NCI-H1694 (cell line): ENCODE measurements at places on chromosomes 11 and 22.

- no peak for DNase-seq
These were observed 320 bp upstream of the PHLDA2 start for GRCh38 chr11:2929531-2929949.

DNA sequence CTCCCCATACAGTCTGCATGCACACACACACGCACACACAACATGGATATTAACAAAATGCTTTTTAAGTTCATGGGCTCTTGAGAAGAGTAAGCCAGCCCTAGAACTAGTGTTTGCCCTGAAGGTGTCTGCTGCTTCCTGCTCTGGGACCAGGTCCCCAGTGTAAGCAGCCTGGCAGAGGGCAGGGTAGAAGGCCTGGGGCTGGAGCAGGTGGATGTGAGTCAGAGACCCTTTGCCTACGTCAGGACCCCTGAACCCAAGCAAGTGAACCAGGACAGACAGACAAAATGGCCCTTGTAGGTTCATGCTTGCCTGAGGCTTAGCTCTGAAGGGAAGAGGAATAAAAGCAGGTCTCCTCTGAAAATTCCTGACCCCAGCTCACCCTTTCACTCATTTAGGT, 357.9 kb downstream of the TBC1D22A start:
- DNase-seq: no peak

GRCh38 chr11:81644239-81644840, 1089.3 kb downstream of the FAM181B start:
- DNase-seq: peak; percentile 10

GRCh38 chr11:91433284-91434010, 791.2 kb upstream of the FAT3 start:
- no peak for DNase-seq

DNA sequence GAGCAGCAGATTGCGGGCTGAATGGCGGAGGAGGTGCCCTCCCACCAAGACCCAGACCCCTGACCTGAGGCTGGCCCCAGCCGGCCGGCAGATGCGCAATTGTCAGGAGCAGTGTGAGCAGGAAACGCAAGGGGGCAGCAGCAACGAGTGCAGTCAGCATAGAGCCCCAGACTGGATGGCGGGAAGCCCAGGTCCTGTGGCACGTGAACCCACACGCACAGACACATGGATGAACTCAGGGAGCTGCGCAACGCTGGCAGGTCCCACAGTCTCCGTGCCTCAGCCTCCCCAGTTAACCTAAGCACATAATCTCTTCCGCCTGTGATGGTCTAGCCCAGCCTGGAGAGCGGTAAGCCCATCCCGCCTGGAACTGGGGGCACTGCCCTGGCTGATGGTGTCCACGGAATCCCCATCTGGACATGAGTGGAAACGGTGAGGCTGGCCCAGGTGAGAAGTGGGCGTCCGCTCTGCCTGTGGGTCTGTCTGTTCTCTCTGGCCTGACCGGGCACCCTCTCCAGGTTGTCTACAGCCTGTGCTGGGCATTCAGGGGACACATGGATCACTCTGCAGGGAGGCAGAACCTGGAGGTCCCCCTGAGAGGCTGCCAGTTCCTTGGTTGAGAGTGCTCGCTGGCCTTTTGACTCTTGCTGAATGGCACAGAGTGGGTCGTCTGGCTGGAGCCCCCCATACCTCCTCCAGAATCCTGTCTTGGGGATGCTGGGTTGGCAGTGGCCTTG, 626 bp upstream of the TBX10 start:
- DNase-seq: peak; percentile 29

DNA sequence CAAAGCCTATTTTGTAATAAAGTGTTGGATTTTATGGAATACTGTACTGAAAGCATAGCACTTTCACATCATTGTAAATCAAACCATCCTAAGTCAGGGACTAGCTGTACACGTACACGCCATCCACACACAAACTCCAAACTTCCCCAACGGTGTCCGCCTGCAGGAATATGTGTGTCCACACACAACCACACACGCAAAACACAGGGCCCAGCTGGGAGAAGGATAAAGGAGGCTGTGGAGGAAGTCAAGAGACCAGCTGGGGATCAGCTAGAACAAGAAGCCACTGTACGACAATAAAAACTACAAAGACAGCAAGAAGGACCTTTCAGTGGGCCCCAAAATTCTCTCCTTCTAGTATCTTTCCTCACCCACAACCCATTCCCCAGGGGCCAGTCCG, 1.6 kb downstream of the TRIM29 start:
- no peak for DNase-seq

DNA sequence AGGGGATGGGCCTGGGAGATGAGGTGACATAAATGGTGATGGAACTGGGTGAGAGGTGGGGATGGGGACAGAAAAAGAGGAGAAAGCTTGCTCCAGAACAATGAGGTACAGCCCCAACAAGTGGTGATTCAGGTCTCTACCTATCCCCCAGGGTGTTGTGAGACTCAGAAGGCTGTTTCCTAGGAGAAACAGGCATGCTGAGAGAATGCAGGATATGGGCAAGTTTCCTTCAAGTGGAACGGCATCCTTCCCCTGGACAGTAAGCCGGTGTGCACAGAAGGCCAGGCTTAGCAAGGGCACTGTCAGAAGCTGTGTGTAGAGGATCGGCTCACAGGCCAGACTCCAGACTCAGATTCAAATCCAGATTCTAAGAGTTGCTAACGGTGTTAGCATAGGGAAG, 34.1 kb upstream of the CRTAM start:
- DNase-seq: no peak

GRCh38 chr11:111443640-111444039, 64.6 kb upstream of the POU2AF1 start:
- no peak for DNase-seq
